ENCODE measurements at places on chromosomes 4 and X. TPM values are rescaled to one million over a fixed set of nuclear protein-coding genes. Genes with fewer than 3 reads are reported as not detected.

The TMEM271 gene
- not detected for total RNA-seq

The BCAP31 gene
- total RNA-seq, result 157 TPM

The SPANXN4 gene
- not detected for total RNA-seq

The SPP1 gene
- 26.5 TPM for total RNA-seq

The ALB gene
- not detected for total RNA-seq

The RHOXF1 gene
- total RNA-seq, result not detected

The SSX4B gene
- 0.32 TPM for total RNA-seq

The ANXA10 gene
- not detected for total RNA-seq

The UGT2A1 gene
- not detected for total RNA-seq

- no peaks in the 10 kb centered on the region for H3K36me3 ChIP-seq
- H3K4me1 ChIP-seq, result no peaks in the 10 kb centered on the region
- H3K27me3 ChIP-seq, result no peaks in the 10 kb centered on the region
- no peak overlapping the region for H3K4me3 ChIP-seq
- no peak for DNase-seq
Measured at GRCh38 chr4:54192811-54193210, 36.3 kb upstream of the PDGFRA start.

- no peak for DNase-seq
- H3K36me3 ChIP-seq, result no peaks in the 10 kb centered on the region
- H3K27me3 ChIP-seq, result no peaks in the 10 kb centered on the region
- H3K4me3 ChIP-seq, result no peak overlapping the region
Measured at GRCh38 chr4:88448889-88449288, 8.0 kb upstream of the HERC5 start.

DNA sequence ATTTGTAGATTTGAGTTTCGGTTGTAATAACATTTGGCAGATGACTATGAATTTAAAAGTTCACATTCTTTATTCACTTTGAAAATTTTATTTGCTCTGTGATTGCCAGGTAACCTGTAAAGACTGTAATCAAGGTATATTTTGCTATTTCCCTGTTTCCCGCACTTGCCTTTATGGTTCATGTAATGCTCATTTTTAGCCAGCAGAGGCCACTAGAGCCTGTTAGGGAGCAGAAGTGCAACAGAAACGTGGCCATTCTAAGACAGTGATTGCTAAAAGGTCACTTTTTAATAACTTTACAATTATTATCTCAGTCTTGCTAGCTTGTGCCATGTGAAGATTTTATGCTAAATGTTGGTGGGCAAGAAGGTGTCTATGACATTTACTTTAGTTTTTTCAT, 12.4 kb downstream of the YIPF6 start:
- DNase-seq, result no peak

GRCh38 chrX:14501327-14501726, 28.0 kb upstream of the GLRA2 start:
- no peaks in the 10 kb centered on the region for H3K27me3 ChIP-seq
- no peak overlapping the region for H3K4me3 ChIP-seq
- DNase-seq, result no peak
- H3K36me3 ChIP-seq, result no peaks in the 10 kb centered on the region

DNA sequence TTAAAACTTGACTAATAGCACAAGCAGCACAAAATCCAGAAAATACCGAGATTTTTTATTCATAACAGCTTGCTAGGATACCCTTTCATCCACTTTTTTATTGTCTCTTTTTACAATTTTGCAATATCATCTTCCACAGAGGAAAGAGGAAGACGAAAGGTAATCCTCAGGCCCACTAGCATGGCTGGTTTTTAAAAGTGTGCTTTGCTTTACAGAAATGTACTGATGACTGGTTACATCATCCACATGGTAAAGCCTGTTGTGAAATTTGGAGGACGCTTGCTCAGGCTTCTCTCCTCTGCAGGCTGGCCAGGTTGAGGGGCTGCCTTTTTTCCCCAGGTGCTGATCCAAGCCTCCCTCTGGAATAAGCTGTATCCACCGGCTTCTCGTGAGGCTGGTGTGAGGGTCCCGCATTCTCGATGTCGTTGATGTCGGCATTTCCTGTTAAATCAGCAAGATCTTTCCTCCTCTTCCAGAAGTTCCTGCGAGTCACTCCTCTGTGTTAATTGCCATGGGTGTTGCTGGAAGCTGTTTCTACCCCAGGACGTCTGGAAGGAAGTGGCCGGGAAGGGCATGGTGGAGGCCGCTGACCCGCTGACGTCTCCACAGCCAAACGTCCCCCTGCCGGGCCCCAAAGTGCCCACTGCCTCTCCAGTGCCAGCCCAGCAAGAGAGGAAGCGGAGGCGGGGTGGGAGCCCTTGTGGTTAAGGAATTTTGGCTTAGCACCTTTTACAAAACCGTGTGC, 5.8 kb upstream of the DGKQ start:
- no peak overlapping the region for H3K27ac ChIP-seq
- H3K4me1 ChIP-seq, result peaks cover 6% of the 10 kb centered on the region
- H3K4me3 ChIP-seq, result no peak overlapping the region
- 0 out of 2 replicates have a peak, but pooled peaks cover 4% of the 10 kb centered on the region for H3K27me3 ChIP-seq

GRCh38 chr4:23476515-23477090, 413.2 kb downstream of the PPARGC1A start:
- H3K27ac ChIP-seq, result no peak overlapping the region
- no peak for DNase-seq
- H3K27me3 ChIP-seq, result no peaks in the 10 kb centered on the region
- no peaks in the 10 kb centered on the region for H3K4me1 ChIP-seq

- peak overlapping the region; percentile 65 for H3K4me3 ChIP-seq
- no peaks in the 10 kb centered on the region for H3K27me3 ChIP-seq
- no peak overlapping the region for H3K27ac ChIP-seq
- DNase-seq, result no peak
- peaks cover 7% of the 10 kb centered on the region for H3K36me3 ChIP-seq
- H3K4me1 ChIP-seq, result peaks cover 4% of the 10 kb centered on the region
Measured at GRCh38 chrX:48695925-48696300, 621 bp upstream of the SUV39H1 start.

DNA sequence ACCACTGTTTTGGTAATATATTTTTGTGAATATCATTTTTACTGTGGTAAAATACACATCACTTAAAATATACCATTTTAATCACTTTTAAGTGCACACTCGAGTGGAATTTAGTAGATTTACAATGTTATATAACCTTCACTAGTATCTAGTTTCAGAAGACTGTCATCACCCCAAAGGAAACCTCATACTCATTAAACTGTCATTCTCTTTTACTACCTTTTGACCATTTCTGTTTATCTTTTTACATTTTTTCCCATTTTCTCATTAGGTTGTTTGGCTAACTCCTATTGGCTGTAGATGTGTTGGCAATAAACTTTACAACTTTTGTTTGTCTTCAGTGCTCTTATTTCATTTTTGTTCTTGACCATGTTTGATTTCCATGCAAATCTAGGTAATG, 1168.3 kb upstream of the PCDH7 start:
- no peak for DNase-seq
- no peak overlapping the region for H3K27ac ChIP-seq
- H3K4me1 ChIP-seq, result no peaks in the 10 kb centered on the region
- no peaks in the 10 kb centered on the region for H3K36me3 ChIP-seq

GRCh38 chrX:133638285-133638684, 223.0 kb upstream of the GPC4 start:
- no peaks in the 10 kb centered on the region for H3K27me3 ChIP-seq
- H3K4me3 ChIP-seq, result no peak overlapping the region
- no peak for DNase-seq
- no peaks in the 10 kb centered on the region for H3K36me3 ChIP-seq

DNA sequence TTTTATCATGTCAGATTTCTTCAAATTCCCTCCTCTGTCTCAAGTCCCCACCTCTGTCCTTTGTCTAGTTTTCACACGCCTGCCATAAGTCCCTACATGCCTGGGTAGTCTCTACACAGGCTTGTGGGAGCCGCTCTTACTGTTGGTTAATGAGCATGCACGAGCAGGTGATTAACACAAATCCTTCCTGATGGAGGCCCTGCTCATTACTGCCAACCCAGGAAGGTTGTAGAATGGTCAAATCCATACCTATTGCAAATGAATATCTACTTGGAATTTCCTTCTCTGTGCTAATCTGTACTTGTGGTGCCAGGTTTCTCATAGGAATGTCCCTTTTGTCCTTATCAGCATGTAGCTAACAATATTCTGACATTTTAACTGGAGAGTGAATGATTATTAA, 208.4 kb upstream of the HDX start:
- no peak overlapping the region for H3K4me3 ChIP-seq
- no peaks in the 10 kb centered on the region for H3K36me3 ChIP-seq
- DNase-seq, result no peak
- peaks cover 5% of the 10 kb centered on the region for H3K4me1 ChIP-seq
- no peaks in the 10 kb centered on the region for H3K27me3 ChIP-seq
- H3K27ac ChIP-seq, result no peak overlapping the region

DNA sequence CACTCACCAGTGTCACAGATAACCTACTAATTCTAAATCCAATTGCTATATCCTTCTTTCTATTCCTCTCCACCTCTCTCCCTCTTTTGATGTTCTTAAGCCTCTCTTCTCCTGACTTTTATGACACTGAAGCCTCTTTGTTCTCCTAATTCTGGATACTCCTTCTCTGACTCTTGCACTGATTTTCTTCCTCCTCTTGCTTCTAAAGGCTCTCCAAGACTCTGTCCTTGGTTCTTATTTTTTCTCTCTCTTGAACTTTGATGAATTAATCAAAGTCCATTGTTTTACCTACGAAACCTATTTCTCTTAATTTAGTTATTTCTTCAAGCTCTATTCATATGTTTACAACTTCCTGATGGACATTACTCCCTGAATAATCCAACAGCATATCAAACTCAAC, 95.7 kb upstream of the TSPAN7 start:
- H3K4me1 ChIP-seq, result no peaks in the 10 kb centered on the region
- no peak overlapping the region for H3K27ac ChIP-seq
- no peak overlapping the region for H3K4me3 ChIP-seq
- no peaks in the 10 kb centered on the region for H3K36me3 ChIP-seq

DNA sequence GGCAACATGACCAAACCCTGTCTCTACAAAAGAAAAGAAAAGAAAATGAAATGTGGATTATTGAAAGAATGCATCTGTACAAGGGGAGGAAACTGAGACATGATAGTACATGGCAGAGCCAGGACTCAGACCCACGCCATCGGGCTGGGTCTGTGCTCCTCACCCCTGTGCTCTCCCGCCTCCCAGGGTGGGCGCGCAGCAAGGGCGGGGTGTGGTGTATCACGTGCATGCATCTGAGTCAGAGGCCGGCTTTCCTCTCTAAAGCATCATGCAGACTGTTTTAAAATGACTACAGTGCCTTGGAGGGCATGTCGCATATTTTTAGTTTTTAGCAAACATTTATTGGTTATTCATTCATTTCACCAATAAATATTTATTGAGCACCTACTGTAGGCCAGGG, 47.8 kb downstream of the HTT-AS start:
- no peaks in the 10 kb centered on the region for H3K4me1 ChIP-seq
- H3K27me3 ChIP-seq, result no peaks in the 10 kb centered on the region
- DNase-seq, result no peak
- H3K36me3 ChIP-seq, result no peaks in the 10 kb centered on the region

DNA sequence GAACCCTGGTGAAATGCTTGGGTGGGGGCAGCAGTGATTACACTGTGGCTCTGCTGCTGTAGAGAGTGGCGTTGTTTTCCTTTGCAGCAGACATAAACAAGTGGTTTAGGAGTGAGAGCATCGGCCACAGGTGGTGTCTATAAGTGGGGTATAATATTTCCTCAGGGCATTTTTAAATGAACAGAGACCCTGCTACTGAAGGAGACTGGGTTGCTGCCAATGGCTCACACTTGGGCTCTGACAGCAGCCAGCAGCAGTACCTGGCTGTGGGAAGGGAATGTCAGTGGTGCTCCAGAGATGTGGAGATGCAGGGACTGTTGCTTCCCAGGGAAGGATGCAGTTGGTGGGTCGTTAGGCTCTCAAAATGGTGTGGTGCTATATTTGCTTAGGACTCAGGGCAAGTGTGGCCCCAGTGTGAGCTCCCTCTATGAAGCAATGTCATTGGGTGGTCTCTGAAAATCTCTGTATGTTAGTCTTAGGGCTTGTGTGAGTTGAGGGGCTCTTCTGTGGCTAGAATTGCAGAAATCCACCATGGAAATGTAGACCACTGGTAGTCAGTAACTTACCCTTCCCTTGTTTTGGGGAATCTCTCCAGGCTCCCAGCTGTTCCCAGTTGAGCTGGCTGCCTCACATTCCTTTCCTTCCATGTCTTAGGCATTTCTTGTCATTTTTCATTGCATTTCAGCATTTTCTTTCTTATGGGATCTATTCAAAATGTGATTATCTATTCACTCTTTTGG, 1023.0 kb upstream of the GRID2 start:
- no peak overlapping the region for H3K27ac ChIP-seq
- no peak overlapping the region for H3K4me3 ChIP-seq
- H3K27me3 ChIP-seq, result no peaks in the 10 kb centered on the region

- H3K27ac ChIP-seq, result no peak overlapping the region
- DNase-seq, result peak; percentile 42
- no peaks in the 10 kb centered on the region for H3K27me3 ChIP-seq
- H3K4me3 ChIP-seq, result no peak overlapping the region
Measured at GRCh38 chr4:57544811-57545654, 434.8 kb upstream of the IGFBP7 start.

- H3K4me3 ChIP-seq, result no peak overlapping the region
- no peaks in the 10 kb centered on the region for H3K36me3 ChIP-seq
- H3K27me3 ChIP-seq, result no peaks in the 10 kb centered on the region
- no peaks in the 10 kb centered on the region for H3K4me1 ChIP-seq
- H3K27ac ChIP-seq, result no peak overlapping the region
- no peak for DNase-seq
Measured at GRCh38 chr4:172495769-172496168, 672.8 kb upstream of the GALNT7 start.

GRCh38 chr4:38577462-38577861, 86.5 kb upstream of the KLF3 start:
- H3K4me3 ChIP-seq, result no peak overlapping the region
- H3K4me1 ChIP-seq, result no peaks in the 10 kb centered on the region
- no peak for DNase-seq
- H3K27ac ChIP-seq, result no peak overlapping the region

GRCh38 chrX:88655460-88655859, 91.6 kb upstream of the CPXCR1 start:
- H3K4me3 ChIP-seq, result no peak overlapping the region
- H3K4me1 ChIP-seq, result no peaks in the 10 kb centered on the region
- H3K27ac ChIP-seq, result no peak overlapping the region
- no peaks in the 10 kb centered on the region for H3K36me3 ChIP-seq
- H3K27me3 ChIP-seq, result no peaks in the 10 kb centered on the region

- peaks cover 2% of the 10 kb centered on the region for H3K4me1 ChIP-seq
- H3K36me3 ChIP-seq, result no peaks in the 10 kb centered on the region
- H3K27me3 ChIP-seq, result no peaks in the 10 kb centered on the region
- H3K4me3 ChIP-seq, result no peak overlapping the region
Measured at GRCh38 chrX:19686876-19687275, 171.6 kb upstream of the MAP3K15 start.

- no peaks in the 10 kb centered on the region for H3K36me3 ChIP-seq
- DNase-seq, result no peak
- H3K27ac ChIP-seq, result no peak overlapping the region
- peaks cover 3% of the 10 kb centered on the region for H3K27me3 ChIP-seq
- peaks cover 23% of the 10 kb centered on the region for H3K4me1 ChIP-seq
- no peak overlapping the region for H3K4me3 ChIP-seq
Measured at GRCh38 chr4:137545461-137545861, 13.2 kb upstream of the PCDH18 start.

- H3K4me1 ChIP-seq, result peaks cover 10% of the 10 kb centered on the region
- no peak overlapping the region for H3K4me3 ChIP-seq
- H3K27me3 ChIP-seq, result no peaks in the 10 kb centered on the region
- H3K36me3 ChIP-seq, result no peaks in the 10 kb centered on the region
Measured at GRCh38 chr4:15150631-15151030, 148.3 kb downstream of the CPEB2 start.

- H3K4me1 ChIP-seq, result no peaks in the 10 kb centered on the region
- peaks cover 3% of the 10 kb centered on the region for H3K36me3 ChIP-seq
- H3K4me3 ChIP-seq, result no peak overlapping the region
- H3K27ac ChIP-seq, result no peak overlapping the region
- H3K27me3 ChIP-seq, result no peaks in the 10 kb centered on the region
Measured at GRCh38 chrX:3638280-3638873, 75.1 kb downstream of the PRKX start.
